ENCODE measurements at places on chromosomes 4 and X.
A peak's percentile ranks its signal among the peaks of the same experiment; 100 is the strongest.

- DNase-seq: no peak
Measured at GRCh38 chr4:119477412-119478053, 151.1 kb downstream of the PDE5A start.

- no peak for DNase-seq
Measured at GRCh38 chr4:179123084-179123483, 1680.8 kb upstream of the AGA start.

DNA sequence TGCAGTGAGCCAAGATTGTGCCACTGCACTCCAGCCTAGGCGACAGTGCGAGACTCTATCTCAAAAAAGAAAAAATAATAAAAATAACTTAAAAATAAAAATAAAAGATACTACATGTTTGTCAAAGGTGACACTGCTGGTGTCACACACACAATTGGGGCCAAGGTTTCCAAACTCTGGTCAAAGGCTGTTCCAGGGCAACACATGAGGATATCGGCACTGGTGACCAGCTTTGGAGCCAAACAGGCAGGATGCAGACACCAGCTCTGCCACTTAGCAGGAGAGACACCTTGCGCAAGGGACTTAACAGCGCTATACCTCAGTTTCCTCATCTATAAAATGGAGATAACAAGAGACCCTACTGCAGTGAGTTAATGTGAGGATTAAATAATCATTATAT lies 52.3 kb downstream of the CD99L2 start:
- no peak for DNase-seq

DNA sequence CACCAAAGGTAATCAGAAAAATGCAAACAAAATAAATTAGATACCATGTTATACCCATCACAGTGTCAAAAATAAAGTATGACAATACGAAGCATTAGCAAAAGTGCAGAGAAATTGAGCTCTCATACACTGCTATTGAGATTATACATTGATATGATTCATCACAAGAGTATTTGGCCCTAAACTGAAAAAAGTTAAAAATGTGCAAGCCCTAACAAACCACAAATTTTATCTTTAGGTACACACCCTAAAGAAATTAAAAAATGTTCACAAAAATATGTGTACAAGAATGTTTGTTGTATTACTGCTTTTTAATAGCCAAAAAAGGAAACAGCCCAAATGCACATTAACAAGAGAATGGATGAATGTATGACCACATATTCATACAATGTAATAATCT lies 137.9 kb upstream of the MAGEA10 start:
- DNase-seq: no peak

DNA sequence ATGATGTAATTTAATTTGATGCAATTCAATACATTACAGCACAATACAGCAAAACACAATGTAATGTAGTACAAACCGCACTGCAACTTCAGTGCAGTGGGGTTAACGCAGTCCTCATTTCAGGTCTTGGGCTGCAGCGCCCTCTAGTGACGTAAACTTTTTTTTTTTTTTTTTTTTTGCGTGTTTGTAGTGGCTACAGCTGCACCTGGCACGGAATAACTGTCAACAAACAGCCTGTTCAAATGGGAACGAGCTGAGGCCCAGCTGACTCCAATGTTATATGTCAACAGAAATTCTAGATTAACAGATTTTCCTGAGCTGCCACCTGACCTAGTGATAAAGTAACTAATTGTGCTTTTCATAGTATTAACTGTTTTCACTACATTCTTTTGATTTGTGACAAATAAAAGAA lies 33.5 kb upstream of the RASSF6 start:
- peak; percentile 86 for DNase-seq

DNA sequence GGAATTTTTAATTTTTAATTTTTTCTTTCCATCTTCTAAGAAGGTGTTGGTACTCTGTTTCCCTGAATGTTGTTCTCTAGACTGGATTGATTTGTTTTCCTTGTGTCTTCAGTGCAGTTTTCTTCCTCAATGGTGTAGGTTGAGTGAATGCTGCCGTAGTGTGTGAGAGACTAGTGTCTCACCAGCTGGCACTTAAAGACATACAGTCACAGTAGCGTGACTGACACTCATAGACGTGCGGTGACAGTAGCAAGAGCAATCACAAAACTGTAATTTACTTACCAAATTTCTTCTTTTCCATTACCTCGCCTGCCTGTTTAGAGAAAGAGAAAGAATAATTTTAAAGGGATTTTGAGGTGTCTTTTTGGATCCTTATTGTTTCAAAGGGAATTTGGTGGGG lies 21.4 kb upstream of the PGM2 start:
- DNase-seq: peak; percentile 47

DNA sequence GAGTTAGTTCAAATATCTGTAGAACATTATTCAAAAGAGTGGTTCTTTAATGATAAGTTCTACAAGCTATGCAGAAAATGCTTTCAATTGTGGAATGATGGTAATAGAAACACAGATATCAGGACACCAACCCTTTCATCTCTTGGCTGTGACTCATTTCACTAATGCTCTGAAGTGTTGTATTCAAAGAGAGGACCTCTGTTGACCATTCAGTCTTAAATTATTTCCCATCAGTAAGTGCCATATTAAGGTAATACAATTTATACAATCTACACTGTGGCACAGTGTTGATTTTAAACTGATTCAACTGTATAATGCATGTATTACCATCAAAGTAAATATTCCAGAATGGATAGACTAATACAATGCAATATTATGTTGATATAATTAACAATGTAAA lies 289.0 kb upstream of the ADGRL3 start:
- DNase-seq: no peak

DNA sequence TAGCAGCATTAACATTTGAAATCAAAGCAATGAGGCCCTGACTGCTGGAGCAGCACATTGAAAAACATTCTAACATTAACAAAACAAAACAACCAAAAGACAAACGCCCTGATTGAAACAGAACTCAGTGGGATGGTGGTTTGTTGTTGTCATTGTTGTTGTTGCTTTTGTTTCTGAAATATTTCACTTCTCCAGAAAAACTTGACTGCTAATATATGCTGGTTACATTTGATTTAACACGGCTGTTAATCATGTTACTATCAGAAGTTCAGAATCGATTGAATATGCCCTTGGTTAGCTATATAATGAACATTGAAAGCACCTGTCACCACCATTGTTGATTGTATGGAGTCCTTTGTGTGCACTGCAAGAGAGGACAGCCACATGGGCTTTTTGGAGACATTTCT lies 790.4 kb upstream of the GALNTL6 start:
- no peak for DNase-seq

DNA sequence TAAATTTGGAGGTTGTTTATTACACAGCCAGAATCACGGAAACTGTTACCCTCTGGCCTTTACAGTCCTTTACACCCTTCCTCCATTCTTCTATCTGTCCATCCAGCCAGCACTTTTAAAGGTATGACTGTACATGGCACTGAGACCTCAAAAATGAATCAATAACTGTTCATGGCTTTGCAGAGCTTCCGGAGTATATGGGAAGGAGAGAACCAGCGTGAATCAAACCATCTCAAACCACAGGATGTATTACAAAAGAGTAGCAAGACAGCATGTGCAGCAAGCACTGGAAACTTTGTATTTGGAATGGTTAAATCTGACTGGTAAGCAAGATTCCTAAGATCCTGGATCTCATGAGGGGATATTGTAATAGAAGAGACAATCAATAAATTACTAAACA lies 228.5 kb upstream of the CASK start:
- DNase-seq: no peak

DNA sequence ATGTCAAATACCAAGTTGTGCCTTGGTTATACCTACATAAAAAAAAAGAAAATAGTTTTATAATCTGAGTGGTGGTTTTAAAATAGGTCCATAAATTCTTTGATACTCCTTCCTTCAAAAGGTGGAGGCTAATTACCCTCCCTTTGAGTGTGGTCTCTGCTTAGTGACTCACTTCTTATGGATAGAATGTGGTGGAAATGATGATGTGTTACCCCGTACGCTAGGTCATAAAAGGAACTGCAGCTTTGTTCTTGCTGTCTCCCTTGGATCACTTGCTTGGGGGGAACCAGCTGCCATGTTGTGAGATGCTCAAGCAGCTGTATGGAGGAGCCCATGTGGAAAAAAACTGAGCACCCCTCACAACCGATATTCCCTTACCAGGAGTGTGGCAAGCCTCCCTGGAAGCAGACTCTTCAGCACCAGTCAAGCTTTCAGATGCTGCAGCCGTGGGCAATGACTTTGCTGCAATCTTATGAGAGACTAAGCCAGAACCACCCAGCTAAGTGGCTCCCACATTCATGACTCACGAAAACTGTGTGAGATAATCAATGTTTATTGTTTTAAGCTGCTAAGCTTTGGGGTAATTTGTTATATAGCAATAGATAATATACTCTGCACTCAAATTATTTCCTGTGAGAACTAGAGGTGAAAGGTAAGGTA lies 195.0 kb upstream of the GATB start:
- DNase-seq: no peak

DNA sequence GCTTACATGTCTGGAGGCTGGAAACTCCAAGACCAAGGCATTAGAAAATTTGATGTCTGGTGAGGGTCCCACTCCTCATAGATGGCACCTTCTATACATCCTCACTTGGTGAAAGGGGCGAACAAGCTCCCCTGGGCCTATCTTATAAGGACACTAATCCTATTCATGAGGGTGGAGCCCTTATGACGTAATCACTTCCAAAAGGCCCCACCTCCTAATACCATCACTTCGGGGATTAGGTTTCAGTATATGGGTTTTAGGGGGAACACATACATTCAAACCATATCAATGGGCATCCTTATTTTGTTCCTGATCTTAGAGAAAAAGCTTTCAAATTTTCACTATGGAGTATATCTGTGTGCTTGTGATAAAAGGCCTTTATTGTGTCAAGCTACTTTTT lies 39.0 kb upstream of the ALG13 start:
- no peak for DNase-seq

DNA sequence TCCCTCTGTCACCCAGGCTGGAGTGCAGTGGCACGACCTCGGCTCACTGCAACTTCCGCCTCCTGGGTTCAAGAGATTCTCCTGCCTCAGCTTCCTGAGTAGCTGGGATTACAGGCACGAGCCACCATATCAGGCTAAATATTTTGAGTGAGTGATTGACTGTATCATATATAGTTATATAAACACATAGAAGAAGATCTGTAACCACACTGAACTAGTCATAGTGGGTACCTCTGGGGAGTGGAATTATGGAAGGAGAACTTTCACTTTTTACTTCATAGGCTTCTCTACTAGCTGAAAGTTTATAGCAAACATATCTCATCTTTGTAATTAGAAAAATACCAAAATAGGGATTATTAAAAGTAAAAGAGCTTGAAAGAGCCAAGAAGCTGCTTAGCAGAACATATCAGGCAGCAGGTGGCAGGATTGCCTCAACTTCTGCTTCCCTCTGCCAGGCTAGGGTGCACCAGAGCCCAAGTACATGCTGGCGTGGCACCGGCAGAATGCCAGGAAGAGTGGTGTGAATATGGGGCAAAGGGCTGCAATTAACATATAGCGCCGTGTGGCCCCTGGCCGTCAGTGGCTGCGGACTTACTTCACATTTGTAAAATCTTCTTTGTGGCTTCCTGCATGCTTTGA lies 39.5 kb upstream of the CD40LG start:
- DNase-seq: no peak

DNA sequence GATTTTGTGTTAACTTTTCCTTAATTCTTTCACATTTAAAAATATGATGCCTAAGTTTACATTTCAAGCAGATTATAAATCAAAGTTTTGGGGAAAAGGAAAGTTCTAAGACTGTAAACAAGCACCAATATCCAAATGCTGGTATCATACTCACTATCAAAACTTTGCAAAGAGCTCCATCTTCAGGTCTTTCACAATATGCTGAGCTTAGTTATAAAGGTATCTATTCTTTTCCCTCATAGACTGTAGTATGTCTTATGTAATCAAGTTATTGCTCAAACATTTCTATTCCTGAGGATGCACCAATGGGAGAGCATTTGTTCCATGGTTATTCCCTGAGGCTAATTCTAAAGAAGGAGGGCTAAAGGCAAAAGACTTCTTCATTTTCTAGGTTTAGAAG lies 207.9 kb upstream of the FAM241A start:
- no peak for DNase-seq

DNA sequence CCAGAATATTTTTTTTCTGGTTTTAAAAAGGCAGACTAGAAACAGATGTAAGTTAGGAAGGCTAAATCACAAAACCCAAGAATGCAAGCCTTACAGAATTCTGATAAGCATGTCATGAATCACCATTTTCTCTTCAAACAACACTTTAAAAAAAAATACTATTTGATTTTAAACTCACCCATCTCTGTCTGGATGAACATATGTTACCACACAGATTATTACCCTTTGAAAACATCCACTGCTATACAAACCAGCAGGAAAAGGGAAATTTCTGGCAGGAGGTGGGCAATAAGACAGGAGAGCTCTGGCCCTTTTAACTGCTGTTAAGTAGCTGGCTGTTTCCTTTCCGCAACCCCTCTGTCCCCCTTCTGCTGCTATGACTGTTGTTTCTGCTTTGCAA lies 317.7 kb upstream of the NOCT start:
- no peak for DNase-seq

GRCh38 chr4:71186566-71187403 lies 152.0 kb upstream of the SLC4A4 start:
- DNase-seq: peak; percentile 42

DNA sequence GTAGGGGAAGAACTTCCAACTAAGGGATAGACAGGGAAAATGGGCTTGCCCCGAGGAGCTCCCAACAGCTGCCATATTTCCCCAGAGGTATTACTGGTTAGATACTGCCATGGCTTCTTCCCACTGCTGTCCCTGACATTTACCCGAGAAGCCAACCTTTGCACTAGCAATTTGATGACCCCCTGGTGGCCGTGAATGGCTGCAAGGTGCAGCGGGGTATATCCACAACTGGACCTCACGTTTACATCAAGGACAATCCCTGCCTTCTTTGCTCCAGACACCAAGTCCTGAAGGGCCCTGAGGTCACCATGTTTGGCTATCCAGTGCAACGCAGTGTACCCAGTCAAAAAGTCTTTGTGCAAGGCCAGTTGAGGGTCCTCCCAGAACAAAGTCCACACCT lies 2.3 kb downstream of the SOWAHB start:
- no peak for DNase-seq

GRCh38 chrX:108736509-108737479 lies at the start of gene IRS4:
IRS4 (minus strand) TSS chrX:108736563.
- DNase-seq: peak; percentile 88

GRCh38 chr4:126451237-126451873 lies 1136.6 kb downstream of the FAT4 start:
- DNase-seq: no peak

DNA sequence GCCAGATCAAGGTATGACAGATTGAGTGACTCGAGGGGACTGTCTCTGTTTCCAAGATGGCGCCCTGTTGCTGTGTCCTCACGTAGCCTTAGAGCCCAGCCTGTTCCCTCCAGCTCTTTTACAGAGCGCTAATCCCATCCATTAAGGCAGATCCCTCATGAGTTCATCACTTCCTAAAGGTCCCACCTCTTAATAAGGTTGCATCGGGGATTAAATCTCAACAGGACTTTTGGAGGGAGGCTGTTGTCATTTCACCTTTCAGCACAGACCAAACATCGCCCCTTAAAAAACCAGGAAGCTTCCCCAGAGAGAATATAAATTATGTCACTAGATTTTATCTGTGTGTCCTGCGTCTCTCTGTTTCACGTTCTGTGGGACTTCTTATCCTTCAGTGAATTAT lies 32.6 kb upstream of the DHRSX start:
- DNase-seq: no peak

Measured in NCI-H187 (cell line).